ENCODE measurements at places on chromosomes 7 and 10.

GRCh38 chr10:34716958-34717357 is 98.1 kb downstream of the PARD3 start:
- no peak for DNase-seq

- no peak for DNase-seq
These were observed 1226.7 kb upstream of the LRRN3 start for GRCh38 chr7:109864230-109864629.

DNA sequence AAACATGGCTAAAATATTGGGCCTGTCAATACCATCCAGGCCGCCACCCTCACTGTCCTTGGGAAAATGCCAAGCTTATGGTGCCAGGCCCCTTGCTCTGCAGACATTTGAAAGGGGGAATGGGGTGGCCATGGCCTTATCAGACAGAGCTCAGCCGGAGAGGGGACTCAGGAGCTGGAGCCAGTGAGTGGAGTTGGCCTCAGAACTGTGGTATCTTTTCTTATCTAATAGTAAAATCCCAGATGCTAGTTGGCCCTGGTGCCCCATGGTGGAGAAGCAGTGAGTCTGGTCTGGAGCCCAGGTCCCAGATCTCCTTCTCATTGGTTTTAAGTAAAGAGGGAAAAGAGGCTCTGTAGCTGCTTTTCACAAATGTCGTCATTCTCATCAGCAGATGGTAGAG is 49.6 kb upstream of the SORCS3 start:
- no peak for DNase-seq

GRCh38 chr7:143381427-143382125 is 431 bp downstream of the ZYX start:
- DNase-seq: no peak

DNA sequence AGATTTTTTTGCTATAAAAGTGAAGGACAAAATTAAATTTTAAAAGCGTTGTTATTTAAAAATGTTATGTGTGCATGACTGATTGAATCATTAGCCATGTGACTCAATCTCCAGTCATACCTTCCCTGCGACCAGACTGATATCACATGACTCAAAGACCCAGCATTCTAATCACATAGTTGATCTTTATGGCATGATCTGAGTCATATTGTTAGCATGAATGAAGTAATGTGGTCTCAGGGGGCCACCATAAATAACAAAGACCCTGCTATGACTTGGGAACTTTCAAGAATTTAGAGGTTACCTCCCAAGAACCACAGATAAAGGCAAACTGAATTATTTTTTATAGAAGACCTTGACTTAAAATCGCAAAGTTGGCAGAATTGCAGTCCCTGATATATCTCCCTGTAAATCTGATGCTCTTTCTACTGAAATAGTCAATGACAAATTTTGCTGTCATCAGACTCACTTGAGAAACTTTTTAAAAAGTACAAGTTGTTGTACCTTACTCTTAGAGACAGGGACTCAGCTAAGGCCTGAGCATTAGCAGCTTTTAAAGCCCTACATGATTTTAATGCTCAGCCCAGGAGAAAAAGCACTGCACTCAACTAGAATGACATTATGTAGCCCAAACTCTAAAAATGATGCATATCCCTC is 717.3 kb downstream of the XPNPEP1 start:
- no peak for DNase-seq

- DNase-seq: no peak
These were observed 23.6 kb downstream of the BEND7 start for GRCh38 chr10:13505052-13505680.

- DNase-seq: no peak
These were observed 86.6 kb upstream of the PDK4 start for GRCh38 chr7:95682913-95683312.

- no peak for DNase-seq
These were observed 292.8 kb downstream of the SFMBT2 start for GRCh38 chr10:7117806-7118674.

DNA sequence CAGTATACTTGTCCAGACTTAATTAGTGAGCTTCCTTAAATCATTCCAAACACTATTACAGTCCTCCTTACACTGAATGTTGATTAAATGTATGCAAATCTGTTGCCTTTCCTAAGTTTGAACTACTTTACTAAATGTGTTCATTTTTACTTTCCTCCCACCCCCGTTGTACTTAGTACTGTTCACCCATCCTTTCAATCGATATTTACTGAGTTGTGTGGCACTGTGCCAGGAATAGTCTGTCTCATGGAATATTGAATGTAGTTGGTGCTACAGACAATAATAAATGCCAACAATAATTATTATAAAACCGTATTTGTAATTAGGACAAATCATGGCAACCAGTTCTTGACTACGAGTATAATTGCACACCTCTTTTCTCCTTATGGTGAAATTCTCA is 335.7 kb downstream of the GPR37 start:
- DNase-seq: no peak

- no peak for DNase-seq
These were observed 221.0 kb upstream of the FZD1 start for GRCh38 chr7:91043186-91043585.

- no peak for DNase-seq
These were observed 103.1 kb downstream of the ANK3 start for GRCh38 chr10:60286559-60286958.

DNA sequence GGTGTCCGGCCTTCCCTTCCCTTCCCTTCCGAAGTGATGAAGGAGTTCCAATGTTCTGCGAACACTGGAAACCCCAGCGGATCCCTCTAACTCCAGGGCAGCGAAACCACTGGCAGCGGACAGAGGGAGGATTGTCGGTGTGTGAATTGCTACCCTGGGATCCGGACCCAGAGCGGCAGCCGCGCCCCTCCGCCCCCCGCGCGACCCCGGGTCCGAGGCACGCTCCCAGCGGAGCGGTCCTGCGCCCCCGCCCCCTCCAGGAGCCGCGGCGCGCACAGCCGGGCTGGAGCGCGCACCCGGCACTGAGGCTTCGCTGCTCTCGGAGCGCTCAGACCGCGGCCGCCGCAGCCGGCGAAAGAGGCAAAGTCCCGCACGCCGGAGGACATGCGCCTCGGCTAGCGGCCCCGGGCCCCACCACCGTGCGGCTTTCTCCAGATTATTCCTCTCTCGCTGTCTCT is at the start of gene PTPRZ1:
TSS of gene PTPRZ1 (plus strand) at position 331 of the 458 bp plus-strand sequence. CDS start 339 bp downstream, outside the sequence.
- DNase-seq: no peak

- DNase-seq: no peak
These were observed 41.2 kb downstream of the CH25H start for GRCh38 chr10:89165923-89166322.

DNA sequence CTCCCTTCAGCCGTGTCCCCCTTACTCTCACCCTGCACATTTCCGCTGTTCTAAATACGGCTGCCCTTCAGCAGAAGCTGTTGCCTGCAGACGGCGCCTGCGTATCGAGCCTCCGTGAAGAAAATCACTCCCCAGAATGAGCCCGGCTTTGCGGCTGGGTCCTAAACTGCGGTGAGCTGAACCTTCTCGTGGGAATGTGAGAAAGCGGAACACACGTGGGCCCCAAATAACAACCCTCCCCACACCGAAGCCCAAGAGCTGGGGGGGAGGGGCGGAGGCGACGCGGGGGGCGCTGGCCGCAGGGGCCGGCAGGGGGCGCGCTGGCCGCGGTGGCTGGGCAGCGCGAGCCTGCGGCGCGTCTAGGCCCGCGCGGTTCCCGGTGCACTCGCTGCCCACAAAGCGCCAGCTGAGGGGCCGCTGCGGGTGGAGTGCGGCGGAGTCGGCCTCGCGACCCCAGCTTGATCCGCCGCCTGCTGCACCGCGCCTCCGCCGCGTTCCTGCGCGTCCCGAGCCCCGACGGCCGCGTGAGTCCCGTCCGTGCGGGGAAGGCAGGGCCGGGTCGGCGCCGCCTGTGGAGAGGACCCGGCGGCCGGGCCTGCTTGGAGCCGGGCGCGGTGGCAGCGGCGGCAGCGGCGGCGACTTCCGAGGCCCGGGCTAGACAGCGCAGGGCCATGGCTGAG is at the start of gene ZNF398:
TSS of gene ZNF398 (plus strand) at position 382 of the 680 bp plus-strand sequence. CDS start at position 672, 290 bp downstream.
- DNase-seq: peak; percentile 62

DNA sequence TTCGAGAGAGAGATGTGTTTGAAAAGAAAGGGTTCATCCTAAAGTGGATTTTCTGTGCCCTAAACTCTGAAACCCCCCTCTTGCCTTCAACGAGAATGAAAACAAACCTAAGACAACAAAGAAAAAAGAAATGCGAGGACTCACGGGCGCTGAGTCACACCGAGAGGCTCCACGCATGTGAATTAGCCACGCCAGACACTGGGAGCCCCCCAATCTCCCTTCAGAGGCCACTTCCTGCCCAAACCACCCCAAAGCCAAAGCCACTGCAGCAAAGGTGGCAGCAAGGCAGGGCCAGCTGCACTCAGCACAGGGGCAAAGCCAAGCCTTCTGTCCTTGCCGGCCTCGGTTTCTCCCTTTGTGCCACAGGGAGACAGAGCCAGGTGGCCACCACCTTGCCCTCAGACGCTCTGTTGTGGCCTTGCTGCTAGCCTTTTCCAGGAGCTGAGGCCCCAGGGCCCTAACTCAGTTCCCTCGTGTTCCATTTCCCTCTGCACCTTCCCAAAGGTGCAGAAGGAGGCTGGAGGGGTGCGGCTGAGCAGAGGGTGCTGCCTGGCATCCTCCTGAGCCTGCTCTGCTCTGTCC is 93.3 kb downstream of the FAM53B start:
- DNase-seq: no peak

- DNase-seq: no peak
These were observed 8.1 kb downstream of the SDK1 start for GRCh38 chr7:3309140-3309539.

- DNase-seq: no peak
These were observed at the start of gene SSMEM1 for GRCh38 chr7:130207642-130208041. Gene SSMEM1, plus strand, starts transcription at chr7:130207860. Its CDS starts 51 bp downstream, at chr7:130207911.

GRCh38 chr7:24440892-24441291 is 132.4 kb upstream of the PALS2 start:
- DNase-seq: no peak

DNA sequence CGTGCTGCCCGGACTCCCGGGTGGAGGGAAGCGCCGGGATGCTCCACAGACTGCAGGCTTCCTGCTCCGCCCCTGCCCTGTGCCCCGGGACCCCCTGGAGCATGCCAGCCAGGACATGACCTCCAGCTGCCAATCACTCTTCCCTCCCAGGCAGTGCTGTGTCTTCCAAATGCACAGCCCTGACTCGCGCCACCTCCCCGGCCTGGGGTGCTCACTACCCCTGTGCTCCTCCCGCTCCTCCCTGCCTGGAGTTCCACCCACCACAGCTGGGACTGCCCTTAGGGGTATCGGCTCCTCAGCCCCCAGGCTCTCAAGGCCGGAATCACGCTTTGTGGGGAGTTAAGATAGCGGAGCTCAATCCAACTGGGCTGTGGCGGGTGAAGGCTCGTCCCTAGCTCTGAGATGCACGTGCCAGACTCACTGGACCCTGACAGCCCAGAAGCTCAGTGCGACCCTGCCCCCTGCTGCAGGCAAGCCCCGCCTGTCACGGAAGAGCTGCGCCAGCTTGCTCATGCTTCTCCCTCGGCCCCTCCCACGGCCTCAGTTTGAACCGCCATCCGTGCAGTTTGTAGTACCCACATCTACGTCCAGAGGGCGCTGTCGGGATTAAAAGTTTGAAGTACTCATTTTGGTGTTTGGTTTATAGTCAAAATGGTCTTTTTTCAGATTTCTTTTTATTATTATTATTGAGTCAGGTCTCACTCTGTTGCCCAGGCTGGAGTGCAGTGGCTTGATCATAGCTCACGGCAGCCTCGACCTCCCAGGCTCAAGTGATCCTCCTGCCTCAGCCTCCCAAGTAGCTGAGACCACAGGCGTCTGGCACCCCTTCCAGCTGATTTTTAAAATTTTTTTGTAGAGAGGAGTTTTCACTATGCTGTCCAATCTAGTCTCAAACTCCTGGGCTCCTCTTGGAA is 142.5 kb upstream of the TCERG1L start:
- DNase-seq: no peak

DNA sequence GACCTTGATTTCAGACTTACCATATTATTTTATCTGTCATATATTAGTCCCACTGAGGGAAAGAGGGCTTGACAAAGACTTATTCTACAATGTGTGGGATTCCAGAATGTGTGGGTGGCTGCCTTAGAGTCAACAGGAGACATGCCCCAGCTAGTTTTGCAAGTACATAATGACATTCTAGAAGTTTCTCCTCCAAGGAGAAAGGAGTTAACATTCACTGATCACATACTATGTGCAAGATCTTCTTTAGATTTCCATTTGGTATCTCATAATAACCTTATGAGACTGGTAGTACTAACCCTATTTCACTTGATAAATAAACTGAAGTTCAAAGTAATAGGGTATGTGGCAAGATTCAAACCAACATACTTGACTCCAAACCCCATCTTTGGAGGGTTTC is 25.2 kb downstream of the IRF5 start:
- DNase-seq: no peak

- DNase-seq: peak; percentile 55
These were observed 45.1 kb downstream of the WIPI2 start for GRCh38 chr7:5234852-5235831.

DNA sequence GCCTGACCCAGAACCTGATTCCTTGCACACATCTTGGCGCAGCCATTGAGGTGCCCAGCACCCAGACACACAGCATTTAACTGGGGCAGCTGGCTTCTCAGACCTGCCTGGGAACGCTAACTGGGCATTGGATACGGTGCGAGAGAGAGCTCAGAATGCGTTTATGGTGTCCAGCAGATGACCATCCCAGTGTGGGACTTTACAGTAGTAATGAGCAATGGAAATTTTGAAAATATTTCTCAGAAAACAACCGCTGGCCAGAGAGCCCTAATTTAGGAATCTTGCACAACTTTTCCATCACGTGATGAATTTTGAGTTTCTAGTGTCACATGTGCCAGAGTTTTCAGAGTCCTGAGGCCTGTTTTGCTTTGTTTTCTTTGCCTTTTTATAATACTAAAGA is 78.2 kb upstream of the SEC61G start:
- no peak for DNase-seq
